Femur (tissue), 1 donor: ENCODE measurements at places on chromosomes 5 and 9.

GRCh38 chr9:104256031-104256695 lies 162.1 kb downstream of the SMC2 start:
- DNase-seq, result no peak

- DNase-seq, result no peak
Measured at GRCh38 chr9:134598884-134599245, 42.7 kb upstream of the COL5A1 start.

GRCh38 chr5:143509758-143510221 lies 106.3 kb upstream of the NR3C1 start:
- DNase-seq, result no peak

DNA sequence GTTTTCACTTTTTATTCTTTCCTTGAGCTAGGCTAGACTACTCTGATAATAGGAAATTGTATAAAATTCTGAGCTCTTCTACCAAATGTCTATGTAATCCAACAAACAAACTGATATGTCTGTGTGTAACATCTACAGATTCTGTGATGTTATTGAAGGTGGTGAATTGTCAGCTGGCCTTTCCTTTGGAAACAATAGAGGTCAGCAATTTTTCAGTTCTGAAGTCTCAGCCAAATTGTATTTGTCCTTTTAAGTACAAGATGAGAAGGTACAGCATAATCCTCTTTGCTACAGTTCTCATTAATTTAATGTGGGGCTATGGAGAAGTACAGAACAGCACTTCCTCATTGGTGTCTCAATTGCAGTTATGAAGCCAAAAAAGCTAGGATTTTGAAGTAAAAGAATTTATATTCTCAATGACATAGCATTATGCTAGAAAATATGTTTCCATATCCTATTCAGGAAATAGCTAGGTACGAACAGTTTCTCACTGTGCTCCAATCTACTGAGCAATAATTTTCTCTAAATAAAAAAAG lies 198.0 kb downstream of the HINT1 start:
- DNase-seq, result no peak

DNA sequence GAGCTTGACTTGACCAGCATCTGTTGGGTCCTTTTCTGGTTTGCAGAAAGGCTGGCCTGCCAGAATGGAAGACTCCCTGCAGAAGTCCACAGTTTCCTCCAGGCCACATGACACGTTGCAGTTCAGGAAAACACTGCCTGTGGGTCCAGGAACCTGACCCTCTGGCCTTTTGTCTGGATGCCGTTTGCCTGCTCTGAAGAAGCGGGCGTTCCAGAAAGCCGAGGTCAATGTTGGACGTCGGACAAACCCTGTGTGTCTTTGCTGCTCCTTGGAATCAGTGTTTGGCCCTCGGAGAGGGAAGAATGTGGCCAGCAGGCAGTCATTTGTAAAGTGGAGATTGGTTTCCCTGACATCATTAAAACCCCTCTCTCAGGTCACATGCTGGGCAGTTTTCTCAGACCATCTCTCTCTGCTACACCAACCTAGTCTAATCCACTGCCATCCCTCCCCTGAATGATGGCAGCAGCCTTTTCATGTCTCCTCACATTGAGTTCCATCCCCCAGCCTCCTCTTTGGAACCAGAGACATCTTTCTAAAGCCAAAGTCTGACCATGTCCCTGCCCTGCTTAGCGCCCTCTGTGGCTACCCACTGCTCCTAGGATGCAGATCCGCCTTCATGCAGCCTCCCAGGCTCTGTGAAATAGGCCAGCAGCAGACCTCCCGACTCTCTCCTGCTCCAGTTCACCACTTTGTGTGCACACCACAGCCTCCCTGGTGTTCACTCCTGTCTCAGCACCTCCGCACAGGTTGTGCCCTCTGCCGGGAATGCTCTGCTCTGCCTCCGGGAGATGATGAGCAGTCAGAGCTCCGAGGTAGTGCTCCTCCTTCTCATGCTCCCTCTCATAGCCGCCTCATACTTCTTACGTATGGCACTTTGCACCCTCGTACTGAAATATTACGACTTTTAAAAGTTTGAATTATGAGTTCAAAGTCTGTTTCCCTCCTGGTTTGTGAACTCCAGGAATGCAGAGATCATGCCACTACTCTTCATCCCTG lies 75.6 kb downstream of the RALGPS1 start:
- peak; percentile 82 for DNase-seq

GRCh38 chr9:9142001-9142400 lies 1342.4 kb upstream of the DMAC1 start:
- DNase-seq, result no peak

- peak; percentile 82 for DNase-seq
Measured at GRCh38 chr9:133054966-133055365, 6.8 kb upstream of the CEL start.
